Stimulated activated CD4-positive, alpha-beta T cell treated with anti-CD3 and anti-CD28 coated beads, Interleukin-12 subunit alpha, Interleukin-12 subunit beta, amount 100 ng/mL, for 4 hours (primary cell): ENCODE measurements at places on chromosomes 6 and 20.

GRCh38 chr6:27668442-27669294 is 195.8 kb upstream of the ZNF184 start:
- peak; percentile 66 for DNase-seq

DNA sequence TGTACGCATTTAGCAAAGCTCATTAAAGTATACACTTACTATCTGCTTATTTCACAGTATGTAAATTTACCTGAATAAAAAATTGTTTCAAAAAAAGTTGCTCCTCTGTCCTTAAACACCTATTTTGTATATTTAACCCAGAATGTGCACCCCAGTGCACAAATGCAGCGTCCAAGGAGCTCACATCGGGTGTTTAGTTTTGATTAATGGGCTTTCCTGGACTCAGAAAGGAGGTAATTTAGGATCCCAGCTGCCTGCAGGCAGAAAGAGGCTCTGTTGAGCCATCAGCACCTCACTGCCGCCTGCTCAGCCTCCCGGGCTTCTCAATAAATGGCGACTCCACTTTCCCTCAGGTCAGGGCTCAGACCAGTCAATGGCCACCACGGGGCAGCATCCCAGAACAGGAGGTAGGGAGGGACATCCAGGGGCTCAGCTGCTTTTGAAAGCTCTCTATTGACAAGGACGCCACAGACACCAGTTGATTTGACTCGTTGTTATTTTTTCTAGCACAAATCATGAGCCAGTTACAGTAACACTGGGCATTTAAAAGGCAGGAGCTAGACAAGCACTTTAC is 70.2 kb upstream of the TBC1D7 start:
- no peak for DNase-seq

DNA sequence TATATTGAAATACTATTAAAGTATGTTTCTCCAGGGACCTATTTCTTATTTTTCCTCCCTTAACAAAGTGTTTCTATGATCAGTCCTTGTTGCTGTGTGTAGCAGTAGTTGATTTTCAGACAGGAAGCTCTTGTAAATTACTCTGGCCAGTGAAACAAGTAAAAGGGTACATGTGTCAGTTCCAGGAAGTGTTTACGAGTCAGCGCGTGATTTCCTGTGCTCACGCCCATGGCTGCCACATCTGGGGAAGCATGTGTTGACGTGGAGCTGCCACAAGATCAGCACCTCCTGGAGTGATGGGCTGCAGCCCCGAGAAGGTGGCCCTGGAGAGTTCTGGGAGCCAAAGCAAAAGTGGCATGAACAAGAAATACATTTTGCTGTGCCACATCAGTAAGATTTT is 38.6 kb upstream of the GGTLC1 start:
- DNase-seq = peak; percentile 33

DNA sequence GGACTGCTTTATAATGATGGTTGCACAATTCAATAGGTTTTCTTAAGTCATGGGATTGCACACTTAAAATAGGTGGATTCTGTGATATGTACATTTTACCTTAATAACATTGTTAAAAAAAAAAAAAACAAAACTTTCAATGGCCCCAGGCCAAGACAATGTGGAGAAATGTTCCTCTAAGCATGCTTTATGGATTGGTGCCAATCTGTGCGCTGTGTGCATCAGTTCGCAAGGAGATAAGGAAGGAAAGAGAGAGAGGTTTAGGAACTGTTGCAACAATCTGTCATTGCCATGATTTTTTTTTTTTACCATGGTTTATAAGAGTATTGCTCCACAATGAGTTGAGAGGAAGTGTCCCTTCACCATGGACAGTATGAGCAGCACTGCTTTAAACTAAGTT is 399.6 kb downstream of the PTPRT start:
- DNase-seq = no peak

DNA sequence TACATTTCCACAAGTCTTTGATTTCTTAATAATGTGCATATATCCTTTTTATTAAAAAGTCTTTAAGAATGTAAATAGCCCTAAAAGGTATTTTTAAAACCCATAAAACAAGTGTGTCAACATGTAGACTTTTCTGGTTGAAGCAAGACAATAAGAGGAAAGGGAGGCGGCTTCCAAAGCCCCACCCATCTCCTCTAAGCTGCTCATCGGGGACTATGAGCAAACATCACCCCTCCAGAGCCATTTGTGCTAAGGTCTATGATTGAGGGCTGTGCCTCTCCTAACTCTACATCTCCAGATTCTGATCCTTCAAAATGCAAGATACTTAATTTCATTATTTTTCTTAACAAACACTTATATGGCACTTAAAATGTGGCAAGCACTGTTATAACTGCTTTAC is 2.5 kb upstream of the NAA20 start:
- no peak for DNase-seq

DNA sequence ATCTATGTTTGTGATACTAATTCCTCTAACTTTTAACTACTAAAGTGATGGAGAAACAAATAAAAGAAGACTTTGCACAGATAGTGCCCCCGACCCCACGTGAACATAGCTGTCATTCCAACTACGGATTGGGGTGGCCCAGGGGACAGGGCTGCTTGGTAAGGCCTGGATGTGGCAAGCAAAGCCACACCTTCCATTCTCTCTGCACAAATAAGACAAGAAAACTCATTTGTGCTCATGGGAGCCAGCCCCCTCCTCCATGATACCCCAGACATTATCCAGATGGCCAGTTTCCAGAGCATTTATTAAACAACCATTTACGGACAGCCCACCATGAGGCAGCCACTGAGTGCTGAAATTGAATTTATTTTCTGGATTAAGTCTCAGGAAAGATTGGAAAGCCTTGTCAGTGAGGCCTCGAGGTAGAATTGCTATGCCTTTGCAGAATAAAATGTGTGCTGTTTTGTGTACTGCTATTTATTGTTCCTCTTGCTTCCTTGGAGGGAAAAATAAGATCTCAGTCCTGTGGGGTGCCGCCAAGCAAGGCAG is 151.2 kb downstream of the UNC5CL start:
- DNase-seq = no peak
